Renal cortical epithelial cell (primary cell): ENCODE measurements at places on chromosomes 13 and 19. TPM values are rescaled to one million over a fixed set of nuclear protein-coding genes. Genes with fewer than 3 reads are reported as not detected.
A peak's percentile ranks its signal among the peaks of the same experiment; 100 is the strongest.

DNA sequence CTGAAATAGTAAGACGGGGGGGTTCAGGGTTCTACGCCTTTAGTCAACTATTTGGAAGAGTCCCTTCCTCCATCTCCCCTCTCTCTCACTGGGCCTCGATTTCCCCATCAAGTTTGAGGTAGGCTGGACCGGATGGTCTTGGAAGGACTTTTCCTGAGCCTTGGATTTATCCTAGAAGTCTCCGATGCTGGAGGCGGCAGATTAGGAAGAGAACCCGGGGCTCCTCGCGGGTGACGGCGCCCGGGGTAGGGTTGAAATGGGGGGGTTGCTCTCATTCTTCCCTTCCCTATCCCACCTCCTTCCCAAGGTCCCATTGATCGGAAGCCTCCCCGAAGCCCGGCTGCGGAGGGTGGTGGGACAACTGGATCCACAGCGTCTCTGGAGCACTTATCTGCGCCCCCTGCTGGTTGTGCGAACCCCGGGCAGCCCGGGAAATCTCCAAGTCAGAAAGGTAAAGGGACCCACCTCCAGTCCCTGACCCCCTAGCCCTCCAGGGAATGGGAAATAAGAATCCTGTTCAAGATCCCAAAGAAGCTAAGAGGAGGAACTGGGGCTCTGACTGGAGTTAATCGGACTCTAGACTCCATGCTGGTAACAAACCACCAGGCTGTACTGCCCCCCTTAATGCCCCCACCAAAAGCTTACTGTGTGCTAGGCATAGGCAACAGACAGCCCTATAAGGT, 781 bp downstream of the QPCTL start:
- peak; percentile 33 for DNase-seq

DNA sequence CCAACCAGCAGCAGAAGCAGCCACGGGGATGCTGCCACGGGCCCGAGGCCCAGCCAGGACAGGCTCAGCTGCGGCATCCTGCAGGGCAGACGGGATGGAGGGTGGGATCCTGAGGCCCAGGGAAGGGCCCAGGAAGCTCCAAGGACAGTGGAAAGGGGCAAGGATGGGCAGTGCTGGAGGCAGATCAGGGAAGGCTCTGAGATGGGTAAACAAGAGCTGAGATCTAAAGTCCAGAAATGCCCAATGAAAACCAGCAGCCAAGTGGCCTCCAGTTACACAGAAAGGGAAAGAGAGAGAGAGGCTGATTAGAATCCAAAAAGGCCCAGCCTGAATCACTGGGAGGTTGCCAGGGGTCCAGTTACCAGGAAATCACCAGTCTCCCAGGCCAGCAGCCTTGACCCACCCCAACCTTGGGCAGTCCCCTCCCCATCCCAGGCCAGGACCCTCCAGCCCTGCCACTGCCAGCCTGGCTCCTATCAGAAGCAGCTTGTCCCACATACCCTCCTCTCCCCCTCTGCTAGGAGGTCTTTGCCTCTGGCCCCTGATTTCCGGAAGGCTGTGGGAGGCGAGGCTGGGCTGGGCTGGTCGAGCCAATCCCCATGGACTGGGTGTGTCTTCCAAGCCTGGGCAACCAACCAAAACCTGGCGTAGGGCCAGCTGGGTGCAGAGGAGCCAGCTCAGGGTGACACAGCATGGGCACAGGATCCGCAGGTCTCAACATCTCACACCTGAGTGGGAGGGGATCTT, at the start of gene CYP4F11:
CYP4F11 (minus strand) TSS at position 198 of the 747 bp plus-strand sequence; CDS start at position 77, 121 bp downstream.
- peak; percentile 25 for DNase-seq

GRCh38 chr13:88601949-88602348, 930.8 kb downstream of the SLITRK5 start:
- no peak for DNase-seq

The CAPN12 gene
- 2.6 and 3.6 TPM in 2 replicates for total RNA-seq

The TEKTIP1 gene
- not detected in 2 replicates for total RNA-seq

The KCNJ14 gene
- total RNA-seq, result 0.35 and 1.3 TPM in 2 replicates
